ENCODE measurements at places on chromosomes 7 and 10.

DNA sequence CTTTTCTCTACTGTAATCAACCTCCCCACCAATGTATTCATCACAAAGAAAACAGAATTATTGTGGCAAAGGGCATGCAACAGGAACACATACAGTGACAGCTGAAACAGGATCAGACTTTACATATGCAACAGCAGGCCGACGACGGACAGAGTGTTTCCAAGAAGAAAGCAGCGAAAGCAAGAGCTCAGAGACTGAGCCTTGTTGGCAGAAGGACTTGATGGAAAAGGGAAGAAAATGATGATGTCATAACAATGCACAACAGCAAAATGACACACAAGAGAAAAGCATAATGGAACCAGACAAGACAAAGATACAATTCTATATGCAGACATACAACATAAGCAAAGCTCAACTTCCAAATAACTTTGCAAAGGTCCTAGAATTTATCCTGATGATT lies 106.5 kb downstream of the ARHGAP12 start:
- no peak for DNase-seq

DNA sequence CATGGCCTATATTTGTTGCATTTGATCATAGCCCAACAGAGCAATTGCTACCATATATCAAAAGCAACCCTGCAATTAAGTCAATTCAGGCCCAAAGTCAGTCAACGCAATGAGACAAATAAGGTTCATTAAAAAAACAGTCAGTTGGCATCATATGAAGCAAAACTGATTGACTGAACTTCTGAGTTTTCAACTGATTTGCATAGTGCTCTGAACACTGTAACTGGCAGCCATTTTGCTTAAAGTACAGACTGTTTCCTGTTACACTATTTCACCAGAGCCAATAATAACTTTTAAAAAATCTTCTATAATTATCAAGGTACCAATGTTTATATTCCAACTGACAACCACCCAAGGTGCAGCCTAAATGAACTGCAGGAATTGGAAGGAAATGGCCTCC lies 68.4 kb upstream of the RAPGEF5 start:
- DNase-seq, result no peak

DNA sequence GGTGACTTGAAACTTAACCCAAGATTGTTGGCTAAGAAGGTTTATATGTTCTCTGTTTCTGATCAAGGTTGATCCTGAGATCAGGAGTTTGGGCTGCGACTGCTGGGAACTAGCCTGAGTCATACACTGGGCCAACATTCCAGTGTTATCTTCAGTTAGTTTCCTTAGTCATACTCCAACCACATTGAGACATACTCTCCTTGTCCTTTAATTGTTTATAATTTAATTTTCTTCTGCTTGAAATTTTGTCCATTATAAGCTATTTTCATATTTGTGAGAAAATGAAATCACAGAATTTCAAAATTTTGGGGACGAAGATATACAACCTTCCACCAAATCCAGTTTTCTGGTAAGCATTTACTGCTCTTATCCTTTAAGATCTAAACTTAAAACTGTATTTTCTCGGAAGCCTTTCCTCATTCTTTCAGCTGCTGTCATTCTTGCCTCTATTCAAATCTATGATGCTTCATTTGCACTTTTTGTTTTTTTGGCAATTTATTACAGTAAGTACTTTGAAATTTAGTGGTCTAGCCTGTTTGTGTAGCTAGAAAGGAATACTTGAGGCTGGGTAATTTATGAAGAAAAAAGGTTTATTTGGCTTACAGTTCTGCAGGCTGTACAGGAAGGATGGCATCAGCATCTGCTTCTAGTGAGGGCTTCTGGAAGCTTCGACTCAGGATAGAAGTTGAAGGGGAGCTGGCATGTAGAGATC lies 63.4 kb upstream of the POT1 start:
- DNase-seq, result no peak

GRCh38 chr10:33666686-33667480 lies 332.4 kb upstream of the NRP1 start:
- DNase-seq, result no peak

GRCh38 chr7:38760226-38760625 lies 129.1 kb upstream of the AMPH start:
- no peak for DNase-seq

- no peak for DNase-seq
These were observed 28.4 kb downstream of the HERC4 start for GRCh38 chr10:68046642-68047041.

DNA sequence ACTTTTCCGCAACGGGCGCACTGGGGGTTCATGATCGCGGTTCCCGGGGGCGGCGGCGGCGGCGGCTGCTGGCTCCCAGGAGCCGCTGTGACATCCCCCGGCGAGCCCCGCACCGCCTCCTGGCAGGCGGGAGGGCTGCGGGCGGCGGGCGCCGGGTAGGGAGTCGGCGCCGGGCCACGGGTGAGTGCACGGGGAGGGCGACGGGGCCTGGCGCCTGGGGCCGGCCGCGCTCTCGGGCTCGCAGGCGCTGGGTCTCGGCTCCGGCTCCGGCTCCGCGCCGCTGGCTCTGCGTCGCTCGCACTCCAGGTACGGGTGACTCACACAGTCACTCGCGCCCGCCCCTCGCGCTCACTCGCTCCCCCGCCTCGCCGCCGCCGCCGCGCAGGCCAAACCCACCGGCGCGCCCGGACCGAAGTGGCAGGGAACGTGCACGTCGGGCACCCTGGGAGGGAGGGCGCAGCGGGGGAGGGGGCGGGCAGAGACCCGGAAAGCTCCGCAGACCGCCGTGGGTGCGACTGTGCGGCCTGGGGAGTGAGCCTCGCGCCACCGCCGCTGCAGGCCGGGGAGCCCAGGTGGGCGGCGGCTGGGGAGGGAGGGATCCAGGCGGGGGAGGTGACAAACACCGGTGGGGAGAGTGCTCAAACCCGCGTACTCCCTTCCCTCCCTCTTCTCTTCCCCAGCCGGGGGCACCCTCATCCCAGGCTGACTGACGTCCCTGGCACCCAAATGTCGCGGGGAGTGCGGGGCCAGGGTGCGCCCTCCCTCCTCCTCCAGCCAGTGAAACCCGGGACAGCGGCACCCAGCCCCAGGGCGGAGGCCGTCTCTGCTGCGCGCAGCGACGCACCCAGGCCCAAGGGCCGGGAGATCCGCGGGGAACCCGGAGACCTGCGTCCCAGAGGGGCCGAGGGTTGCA lies 276.9 kb upstream of the NEBL start:
- DNase-seq, result no peak

- DNase-seq, result no peak
These were observed 46.6 kb upstream of the A1CF start for GRCh38 chr10:50931948-50932431.

- no peak for DNase-seq
These were observed 182.6 kb downstream of the TCF7L2 start for GRCh38 chr10:113132591-113133121.

DNA sequence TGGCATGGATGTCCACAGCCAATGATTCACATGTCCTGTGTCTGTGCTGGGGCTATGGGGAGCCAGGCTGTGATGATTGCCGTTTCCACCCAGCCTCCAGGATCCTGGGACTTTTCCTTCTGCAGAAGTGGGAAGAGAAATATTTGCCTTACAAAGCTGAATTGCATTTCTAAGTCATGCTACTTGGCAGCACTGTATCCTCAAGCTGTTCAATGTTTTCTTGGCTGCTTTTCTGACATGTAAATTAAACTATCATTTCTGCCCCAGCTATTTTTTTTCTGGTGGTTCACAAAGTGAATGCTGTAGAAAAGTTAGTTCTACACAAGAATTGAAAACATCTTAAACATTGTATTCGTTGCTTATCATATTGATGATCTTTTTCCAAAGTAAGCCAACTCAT lies 51.9 kb upstream of the TCERG1L start:
- no peak for DNase-seq

GRCh38 chr10:82572744-82573143 lies 697.8 kb downstream of the NRG3 start:
- DNase-seq, result no peak

GRCh38 chr10:97023401-97024167 lies 162.2 kb downstream of the SLIT1 start:
- no peak for DNase-seq

GRCh38 chr7:90853205-90853604 lies 257.1 kb downstream of the CDK14 start:
- no peak for DNase-seq

DNA sequence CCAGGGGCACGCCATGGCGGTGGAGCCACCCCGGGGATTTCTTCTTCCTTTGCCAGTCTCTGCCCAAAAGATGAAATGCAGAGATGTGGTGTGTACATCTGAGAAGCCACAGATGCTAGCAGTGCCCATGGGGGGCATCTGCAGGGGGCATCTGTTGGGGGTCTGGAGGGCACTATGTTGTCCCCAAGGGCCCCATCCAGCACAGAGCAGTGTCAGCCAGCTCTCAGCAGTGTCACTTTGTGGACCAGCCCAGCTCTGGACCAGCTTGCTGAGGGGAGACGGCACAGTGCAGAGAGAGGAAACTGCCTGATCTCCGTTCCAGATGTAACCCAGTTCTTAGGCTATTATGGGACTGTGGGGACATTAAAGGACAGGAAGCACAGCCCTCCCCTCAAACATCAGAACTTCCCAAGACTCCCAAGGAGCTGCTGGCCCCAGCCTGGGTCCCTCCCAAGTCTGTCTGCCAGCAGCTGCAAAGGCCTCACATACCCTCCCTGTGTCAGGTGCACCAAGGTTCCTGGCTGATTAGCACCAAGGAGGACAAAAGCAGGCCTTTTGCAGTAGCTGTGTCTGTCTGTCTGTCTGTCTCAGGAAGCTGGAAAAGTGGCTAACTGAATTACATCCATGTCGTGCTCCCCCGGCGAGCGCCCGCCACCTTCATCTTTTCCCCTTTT lies 536.5 kb downstream of the PTPRN2 start:
- no peak for DNase-seq

DNA sequence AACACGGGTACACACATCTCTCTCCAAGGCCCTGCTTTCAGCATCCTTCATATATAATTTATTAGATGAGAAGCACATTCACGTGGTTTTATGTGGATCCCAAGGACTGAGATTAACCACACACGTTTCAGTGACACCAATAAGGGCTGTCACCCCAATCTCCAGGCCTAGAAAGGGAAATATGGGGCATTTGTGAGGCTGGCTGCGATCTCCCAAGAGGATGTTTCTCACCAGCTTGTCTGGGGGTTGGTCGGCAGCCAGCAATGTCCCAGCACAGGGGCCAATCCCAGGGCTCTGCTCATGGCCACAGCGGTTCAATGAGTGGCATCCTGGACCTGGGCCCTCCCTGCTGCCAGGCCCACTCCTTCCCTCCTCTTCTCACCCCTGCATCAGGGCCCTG lies 115.5 kb downstream of the ITIH5 start:
- no peak for DNase-seq

DNA sequence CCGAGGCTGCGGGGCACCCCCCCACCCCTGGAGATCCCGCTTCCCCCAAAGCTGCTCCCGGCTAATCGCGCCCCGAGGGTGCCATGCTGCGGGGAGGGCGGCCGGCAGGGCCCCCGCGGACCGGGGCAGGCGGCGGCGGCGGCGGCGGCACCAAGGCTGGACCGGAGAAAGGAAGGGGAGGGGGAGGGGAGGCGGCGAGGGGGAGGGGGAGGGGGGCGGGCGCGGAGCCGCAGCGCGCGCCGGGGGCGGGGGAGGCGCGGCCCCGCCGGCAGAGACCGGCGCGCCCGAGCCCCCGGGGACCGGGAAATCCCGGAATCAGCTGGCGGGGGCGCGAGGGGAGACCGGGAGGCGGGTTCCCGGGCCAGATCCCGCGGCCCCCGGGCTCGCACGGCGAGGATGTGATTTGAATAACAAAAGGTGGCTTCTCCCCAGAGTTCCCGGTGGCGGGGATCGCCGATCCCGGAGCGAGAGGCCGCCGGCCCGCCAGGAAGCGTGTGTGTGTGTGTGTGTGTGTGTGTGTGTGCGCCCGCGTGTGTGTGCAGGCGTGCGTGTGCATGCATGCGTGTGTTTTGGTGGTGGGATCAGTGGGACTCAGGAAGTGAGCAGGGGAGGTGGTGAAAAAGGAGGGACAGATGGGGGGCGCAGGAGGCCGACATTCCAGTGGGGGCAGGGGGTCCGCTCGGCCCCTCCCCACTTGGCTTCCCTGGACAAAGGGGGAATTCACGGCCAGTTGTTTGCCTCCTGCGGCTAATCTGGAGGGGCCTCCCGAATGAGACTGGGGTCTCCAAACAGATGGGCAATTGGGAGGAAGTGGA lies 99.5 kb downstream of the HIP1 start:
- DNase-seq, result no peak

DNA sequence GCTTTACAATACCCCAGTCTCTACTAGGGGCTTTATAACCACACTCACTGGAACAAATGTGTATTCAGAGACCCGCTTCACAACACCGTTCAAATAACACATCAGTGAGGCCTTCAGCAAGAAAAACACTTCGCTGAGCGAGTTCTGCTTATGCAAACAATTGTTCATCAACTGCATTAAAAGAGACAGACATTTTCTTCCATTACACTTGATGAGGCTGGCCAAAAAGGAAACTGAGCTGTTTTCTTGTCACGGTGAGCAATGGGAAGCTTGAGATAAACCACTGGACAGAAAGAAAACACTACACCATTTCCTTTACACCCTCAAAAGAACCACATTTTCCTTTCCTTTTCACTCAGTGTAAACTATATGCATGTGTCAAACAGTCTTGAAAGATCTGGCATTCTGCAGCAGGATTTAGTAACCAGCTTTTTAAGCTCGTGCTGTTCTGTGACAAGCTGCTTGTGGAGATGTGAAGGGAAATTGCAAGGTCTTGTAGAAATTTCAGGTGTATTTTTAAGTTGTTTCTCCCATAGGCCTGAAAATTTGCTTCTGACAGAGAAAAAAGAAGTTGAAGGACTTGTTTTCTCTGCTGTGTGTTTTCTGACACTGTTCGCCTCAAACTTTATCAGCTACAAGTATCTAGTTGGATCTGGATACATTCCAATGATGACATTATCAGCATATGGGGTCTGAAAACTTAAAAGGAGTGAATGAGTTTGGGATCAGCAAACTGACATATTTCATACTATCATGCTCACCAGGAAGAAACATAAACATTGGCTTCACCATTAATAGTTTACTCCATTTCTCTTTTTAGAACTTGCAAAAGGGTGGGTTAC lies 693.1 kb downstream of the PARD3 start:
- DNase-seq, result no peak

DNA sequence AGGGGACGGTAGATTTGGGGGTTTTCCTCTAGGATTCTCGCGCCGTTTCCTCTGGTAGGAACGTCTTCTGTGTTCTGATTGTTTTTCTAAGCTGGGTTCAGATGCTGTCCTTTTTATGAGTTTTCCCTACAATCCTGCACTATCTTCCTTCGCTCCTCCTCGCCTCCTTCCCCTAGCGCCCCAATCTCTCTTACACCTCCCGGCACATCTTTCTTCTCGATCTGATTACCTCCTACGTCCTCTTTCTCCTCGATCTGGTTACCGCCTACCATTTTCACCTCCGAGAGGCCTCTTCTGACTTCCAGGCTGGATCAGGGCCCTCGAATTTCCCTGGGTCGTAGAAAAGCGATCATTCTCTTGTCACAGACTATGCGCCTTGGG lies 413 bp downstream of the BUD31 start:
- no peak for DNase-seq

DNA sequence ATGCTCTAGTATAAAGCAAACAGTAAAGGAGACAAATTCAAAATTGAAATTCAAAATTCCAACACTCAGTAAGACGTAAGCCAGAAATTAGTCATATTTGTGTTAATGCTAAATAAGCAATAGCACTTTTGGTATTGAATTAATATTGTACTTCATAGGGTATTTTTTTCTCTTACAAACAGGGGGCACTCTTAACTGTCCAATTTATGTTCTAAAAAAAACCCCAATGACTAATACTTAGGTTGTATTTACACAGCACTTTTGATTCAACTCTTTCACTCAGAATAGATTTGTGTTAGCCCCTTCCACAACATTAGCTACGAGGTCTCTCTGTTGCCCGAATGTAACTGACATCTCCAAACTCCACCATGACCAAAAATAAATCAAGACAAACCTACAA lies 284.9 kb upstream of the COBL start:
- no peak for DNase-seq
